ENCODE measurements at places on chromosomes 5 and 9. TPM values are rescaled to one million over a fixed set of nuclear protein-coding genes. Genes with fewer than 3 reads are reported as not detected.

Gene F2RL1
- 12.0 TPM for total RNA-seq

Gene ZNF883
- total RNA-seq = 1.0 TPM

Gene GRM6
- total RNA-seq = not detected

Gene ZDHHC11B
- 7.0 TPM for total RNA-seq

Gene AIF1L
- total RNA-seq = 63.3 TPM

Gene ACTBL2
- not detected for total RNA-seq

Gene EXOC3
- total RNA-seq = 37.4 TPM

Gene PCDHGA6
- 1.2 TPM for total RNA-seq

Gene LOX
- 6.6 TPM for total RNA-seq

Gene MYO10
- total RNA-seq = 27.3 TPM

Gene SHC3
- total RNA-seq = 1.4 TPM

Gene CCDC180
- total RNA-seq = 0.72 TPM

Gene C5orf46
- total RNA-seq = 0.36 TPM

Gene TBC1D13
- 15.5 TPM for total RNA-seq

Gene SH3TC2
- total RNA-seq = 3.4 TPM

Gene FAT2
- total RNA-seq = 82.5 TPM

Gene KIAA1958
- 3.9 TPM for total RNA-seq

Gene SPAAR
- total RNA-seq = 0.16 TPM

Gene RIMOC1
- total RNA-seq = 23.7 TPM

Gene SPATA6L
- 3.1 TPM for total RNA-seq

Gene ADAMTS12
- 0.52 TPM for total RNA-seq

Gene C9
- not detected for total RNA-seq

Data from esophagus mucosa (tissue), 1 donor.